Stimulated activated CD8-positive, alpha-beta memory T cell treated with anti-CD3 and anti-CD28 coated beads, Interleukin-2, amount 100 ng/mL, for 1 hour (primary cell): ENCODE measurements at places on chromosomes 6 and 20.

- DNase-seq, result no peak
These were observed 112.3 kb downstream of the MAN1A1 start for GRCh38 chr6:119237177-119237715.

GRCh38 chr6:115485400-115485799 is 575.3 kb downstream of the FRK start:
- DNase-seq, result no peak

DNA sequence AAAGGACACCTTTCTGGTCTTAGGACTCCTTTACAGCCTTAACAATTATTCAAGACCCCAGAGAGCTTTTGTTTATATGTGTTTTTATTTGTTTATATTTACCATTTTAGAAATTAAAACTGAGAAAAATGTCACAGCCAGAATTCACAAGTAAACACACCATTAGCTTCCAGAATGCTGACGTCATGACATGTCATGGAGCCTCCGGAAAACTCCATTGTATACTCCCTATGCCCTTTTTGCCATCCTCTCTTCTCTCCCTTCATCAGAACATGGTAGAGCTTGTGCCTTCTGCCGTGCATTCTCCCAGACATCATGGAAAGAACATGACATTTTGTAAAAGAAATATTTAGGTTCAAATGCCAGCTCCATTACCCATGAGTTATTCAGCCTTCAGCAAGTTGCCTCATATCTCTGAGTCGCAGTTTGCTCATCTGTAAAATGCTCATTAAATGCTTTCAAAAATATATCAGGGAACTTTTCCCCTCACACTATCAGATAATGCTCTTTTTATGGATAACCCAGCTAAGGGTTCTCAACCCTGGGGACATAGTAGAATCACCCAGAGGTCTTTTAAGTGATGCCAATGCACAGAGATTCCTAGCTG is 27.8 kb downstream of the TNFAIP3 start:
- no peak for DNase-seq

DNA sequence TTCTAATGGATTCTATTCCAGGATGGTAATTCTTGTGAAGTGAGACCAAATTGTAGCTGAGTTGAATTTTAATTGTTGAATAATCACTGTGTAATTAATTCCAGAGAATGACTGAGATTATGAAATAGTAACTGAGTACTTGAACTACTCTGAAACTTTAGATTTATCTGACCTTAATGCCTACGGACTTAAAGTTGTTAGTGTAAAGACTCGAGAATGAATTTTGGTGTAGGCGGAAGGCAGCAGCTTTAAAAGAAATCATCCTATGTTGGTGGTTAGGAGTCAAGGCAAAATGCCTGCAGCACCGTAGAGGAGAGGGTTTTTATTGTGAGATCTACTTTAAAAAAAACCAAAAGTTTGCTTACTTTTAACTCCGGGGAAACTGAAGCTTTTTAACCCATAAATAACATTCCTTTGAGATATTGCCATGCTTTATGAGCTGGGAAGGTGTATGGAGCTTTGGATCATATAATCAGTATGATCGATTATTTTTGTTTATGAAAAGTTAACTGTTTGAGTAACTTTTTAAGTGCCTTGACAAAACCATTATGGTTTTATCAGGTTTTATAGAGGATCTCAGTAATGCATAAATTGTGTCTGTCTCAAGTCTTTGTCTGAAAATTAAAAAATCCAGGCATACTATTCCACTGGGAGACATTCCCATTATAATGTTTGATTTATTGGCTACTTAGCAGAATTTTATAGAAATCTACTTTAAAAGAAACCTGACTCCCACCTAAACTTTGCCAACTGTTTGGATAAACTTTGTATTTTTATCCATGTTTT is 46.1 kb downstream of the MYO6 start:
- DNase-seq, result no peak

GRCh38 chr20:41174373-41174772 is 37.0 kb downstream of the PLCG1 start:
- DNase-seq, result no peak

GRCh38 chr6:143117108-143117507 is 56.4 kb downstream of the AIG1 start:
- DNase-seq, result no peak

GRCh38 chr6:49806145-49806544 is 19.1 kb upstream of the PGK2 start:
- no peak for DNase-seq

- DNase-seq, result no peak
These were observed 23.6 kb downstream of the XRN2 start for GRCh38 chr20:21326700-21327099.

DNA sequence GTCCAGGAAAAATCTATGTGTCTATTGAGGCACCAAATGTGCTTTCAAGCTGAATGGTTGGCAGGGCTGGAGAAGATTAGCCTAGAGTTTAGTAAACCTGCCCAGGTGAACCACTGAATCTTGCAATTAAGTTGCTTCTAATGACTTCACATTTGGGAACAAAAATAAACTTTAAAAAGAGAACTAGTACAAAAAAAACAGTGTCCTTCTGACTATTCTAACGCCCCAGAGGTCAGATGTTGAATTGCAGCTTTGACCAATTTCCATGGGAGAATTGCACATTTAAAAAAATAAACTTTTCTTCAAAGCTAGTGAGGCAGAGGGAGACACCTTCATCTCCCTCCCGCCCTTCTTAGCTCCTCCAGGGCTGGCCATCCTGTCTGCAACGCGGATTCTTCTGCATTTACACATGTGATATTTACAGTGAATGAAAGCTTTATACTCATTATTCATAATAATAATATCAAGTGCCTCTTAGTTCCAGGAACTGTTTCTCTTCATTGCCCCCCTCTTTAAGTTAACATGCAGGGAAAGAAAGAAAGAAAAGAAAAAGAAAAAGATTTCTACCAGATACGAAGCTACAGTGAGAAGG is 270.2 kb downstream of the SMOC2 start:
- DNase-seq, result no peak

GRCh38 chr20:43658723-43659419 is 8.0 kb upstream of the MYBL2 start:
- DNase-seq, result no peak

GRCh38 chr20:57270204-57270984 is 4.0 kb upstream of the BMP7 start:
- no peak for DNase-seq

DNA sequence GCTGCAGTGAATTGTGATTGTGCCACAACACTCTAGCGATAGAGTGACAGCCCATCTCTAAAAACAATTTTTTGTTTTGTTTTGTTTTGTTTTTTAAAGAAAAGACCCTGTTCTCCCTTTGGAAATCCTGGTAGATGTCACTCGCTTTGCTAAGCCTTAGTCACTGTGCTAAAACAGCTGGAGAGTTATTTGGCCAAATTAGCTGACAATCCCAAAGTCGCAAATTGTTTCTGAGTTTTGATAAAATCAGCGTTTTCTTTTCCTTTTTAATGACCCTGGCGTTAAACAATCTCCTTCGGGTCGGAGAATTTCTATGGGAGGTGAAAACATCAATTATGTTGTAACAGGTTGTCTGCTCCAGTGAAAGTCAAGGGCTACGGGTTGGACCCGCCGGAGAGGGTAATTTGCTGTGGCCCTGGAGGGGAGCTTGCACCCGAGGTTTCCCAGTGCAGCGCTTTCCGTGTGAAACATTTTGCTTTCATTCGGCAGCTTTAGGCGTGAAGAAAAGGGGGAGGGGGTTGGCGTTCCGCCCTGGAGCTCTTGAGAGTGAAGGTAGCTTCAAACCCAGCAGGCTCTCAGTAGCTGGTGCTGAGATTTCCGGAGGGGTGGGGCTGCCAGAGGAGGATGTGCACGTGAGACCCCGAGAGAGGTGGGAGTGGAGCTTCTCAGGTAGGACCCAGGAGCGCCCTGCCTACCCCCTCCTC is 296.6 kb downstream of the PHACTR1 start:
- DNase-seq, result no peak

DNA sequence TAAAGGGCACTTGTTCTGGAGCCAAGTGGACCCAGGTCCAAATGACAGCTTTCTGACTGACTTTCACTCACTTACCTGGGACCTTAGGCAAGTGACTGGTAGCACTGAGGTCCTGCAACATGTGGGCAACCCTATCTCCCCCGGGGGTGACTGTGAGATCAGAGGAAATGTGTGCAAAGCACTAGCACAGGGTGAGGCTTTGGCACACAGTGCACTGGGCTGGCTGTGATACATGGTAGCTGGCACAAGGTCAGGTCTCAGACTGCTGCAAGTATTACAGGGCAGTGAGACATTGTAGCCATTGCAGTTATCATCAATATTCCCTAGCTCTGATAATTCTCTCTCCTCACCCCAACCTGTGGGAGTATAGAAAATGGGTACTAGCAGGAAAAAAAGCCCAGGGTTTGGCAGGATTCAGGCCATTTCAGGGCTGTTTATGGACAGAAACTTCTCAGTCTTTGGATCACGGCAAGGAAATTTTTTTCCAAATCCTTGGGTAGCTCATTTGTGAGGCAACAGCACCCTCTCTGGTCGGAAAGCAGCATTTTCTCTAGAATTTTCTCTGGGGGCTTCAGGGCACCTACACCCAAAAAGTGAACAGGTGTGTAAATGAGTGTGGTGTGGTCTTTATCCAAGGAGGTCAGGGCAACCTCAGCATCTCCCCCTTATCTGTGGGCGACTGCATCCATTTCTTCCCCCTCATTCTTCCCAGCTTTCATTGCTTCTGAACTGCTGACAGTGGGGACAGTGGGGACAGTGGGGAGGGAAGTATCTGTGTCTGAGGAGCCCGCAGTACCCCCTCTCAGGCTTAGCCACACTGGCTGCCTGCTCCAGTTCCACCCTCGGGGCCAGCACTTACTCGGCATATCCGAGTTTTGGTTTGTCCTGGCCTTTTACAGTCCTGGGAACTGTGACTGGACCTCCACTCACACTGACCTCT is 148.7 kb upstream of the PHACTR3 start:
- no peak for DNase-seq

DNA sequence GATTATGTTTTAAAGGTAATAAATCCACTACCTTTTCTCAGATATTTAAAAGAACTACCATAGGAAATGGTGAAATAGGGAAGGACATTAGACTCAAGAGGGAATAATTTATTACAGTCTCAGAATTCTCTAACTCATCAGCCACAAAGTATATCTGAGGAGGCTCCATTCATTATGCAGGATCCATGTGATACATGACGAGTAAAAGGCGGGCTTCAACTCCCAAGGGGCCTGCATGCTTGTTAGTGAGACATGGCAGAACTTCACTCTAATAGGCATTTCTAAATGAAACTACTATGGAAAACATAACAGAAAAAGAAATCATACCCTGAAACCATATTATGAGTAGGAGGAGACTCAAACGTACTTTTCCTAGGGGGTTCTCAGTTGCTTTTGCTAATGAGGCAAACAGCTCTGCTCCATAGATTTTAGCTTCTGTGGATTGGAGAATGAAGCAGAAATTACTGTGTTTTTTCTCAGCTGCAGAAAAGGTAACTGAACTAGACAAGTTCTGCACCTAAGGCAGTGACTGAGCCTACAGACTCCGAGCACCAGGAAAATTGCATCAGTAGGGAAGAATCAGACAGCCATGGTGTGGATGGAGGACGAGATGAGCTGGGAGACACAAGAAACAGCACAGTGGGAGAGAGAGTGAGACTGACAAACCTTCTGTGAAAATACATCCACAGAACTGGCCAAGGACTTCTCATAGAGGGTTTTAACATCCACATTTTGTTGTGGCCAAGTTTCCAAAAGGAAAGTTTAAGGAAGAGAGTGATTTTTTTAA is 254.6 kb upstream of the PRDM1 start:
- DNase-seq, result no peak

GRCh38 chr20:41524980-41525613 is 93.1 kb downstream of the CHD6 start:
- no peak for DNase-seq

DNA sequence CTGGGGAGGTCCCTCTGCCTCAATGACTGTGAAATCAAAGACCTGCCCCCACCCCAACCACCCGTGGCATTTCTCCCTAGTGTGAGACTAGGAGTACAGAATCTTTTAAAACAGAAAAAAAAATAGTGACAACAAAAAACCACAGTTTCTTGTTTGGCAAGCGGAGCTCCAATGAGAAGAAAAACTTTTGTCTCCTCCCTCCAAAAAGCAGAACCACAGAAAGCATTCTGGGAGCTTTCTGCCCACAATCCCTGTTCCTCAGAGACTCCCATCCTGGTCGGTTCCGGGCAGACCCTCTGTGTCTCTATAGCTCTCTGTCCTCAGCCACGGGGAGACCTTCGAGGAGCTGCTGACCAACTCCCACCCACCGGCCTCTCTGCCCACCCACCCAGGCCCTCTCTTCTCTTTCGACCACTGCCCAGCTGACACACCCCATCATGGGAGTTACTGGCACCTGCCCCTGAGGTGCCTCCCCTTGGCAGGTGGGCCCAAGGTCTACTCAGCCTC is 4.9 kb downstream of the PREX1 start:
- DNase-seq, result no peak

DNA sequence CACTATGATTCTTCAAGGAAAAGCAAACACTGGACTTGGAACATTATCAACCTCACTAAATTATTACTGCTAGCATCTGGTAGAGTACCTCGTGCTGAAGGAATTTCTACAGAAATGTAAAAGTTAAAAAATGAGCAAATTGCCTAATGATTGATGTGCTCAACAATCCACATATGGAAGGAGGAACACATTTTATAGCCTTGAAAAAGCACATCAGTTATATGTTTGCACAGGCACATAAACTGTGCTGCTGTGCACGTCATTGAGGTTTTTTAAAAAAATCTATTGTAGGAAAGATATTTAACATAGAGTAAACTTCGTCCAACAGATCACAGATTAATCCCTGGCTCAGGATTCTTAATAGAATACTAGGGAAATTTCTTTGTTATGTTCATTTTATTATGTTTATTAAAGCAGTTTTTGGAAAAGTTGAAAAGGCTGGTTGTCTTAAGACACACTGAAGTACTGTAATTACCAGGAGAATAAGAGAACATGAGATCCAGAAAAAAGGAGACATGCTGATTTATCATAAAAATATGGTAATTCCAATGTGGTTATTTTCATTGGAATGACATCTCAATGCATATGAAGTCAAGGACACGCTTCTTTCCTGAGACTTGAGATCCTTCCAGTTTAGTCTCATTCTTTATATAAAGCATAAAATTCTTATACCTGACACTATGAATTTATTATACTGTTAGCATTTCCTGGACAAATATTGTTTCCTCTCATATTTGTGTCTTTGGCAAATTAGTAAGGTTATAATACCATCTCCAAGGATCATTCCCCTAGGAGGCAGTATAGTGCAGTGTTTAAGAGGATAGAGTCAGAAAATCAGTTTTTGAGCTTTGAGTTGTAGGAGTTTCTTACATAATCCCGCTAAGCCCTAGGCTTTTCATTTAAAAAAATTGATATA is 511.1 kb downstream of the TENT5A start:
- DNase-seq, result no peak

DNA sequence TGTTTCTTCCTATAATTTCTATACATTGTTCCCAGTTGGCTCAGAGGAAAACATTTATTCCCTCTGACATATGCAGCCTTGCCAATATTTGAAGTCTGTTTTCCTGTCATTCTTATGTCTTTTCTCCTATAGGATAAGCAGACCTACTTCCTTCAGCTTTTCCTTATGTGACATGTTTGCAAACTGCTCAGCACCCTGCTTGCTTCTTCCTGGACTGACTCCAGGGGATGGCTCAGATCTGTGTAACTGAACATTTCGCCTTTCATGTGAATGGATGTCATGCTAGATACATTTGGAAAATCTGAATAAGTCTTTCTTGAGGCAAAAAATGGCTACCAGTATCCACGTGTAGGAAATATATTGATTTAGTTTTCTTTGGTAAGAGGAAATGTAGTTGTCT is 113.2 kb downstream of the CARMIL1 start:
- no peak for DNase-seq

- no peak for DNase-seq
These were observed 37.5 kb downstream of the FAM217A start for GRCh38 chr6:4041480-4041879.
